ENCODE measurements at places on chromosomes 11 and 22.

DNA sequence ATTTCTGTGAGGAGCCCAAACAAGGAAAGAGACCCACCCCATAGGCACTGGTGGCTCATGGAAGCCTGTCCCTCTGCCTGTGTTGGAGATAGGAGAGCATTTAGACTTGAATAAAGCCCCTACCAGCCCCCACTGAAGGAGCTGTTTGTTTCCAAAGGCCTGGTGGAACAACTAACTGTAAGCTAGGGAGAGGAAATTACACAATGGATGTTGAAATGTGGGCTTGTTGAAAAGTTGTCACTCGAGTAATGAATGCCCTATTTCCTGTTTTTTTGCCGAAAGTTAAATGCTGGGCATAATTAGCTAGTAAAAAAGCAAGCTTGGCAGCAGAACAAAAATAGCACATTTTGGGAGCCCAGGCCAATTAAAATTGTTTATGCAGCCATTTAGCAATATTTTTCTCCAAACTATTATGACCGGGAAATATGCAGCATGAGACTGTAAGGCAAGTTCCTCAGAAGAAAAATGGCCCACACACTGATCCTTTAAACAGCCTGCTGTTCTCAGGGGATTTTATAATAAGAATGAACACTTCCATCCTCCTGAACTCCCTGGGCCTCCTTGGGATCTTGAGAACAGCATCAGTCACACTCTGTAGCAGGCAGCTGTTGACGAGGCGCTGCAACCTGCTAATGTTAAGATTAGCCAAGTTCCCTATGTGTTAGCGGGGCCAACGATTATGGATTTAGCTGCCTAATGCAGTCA is 38.6 kb upstream of the LMO2 start:
- DNase-seq, result peak; percentile 93

DNA sequence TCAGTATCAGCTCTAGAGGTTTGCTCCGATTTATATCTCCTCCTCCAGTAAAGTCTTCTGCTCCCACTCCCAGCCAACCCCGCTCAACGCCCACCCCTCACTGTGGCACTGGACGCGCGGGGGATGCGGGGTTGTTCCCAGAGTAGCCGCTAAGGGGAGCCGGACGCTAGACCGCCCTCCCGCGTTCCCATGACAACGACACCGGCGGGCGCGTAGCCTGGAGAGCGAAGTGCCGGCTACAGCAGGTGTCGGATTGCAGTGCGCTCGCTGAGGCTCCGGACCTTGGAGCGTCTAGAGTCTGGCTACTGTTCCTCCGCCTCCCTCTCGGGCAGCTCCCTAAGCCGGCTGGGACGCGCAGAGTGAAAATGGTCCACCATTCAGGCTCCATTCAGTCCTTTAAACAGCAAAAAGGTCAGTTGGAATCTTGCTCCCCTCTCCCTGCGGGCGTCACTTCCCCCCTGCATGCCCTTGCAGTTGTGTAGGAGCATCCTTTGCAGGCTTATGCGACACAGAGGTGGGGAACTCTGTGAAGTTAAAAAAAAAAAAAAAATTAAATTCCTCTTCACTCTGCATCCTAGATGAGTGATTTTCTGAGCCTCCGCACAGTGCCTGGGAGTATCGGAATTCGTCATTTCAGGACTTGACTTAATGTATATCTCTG is at the start of gene ANO3:
ANO3 (plus strand) TSS at position 220 of the 661 bp plus-strand sequence; CDS start at position 366, 146 bp downstream.
- DNase-seq, result no peak

DNA sequence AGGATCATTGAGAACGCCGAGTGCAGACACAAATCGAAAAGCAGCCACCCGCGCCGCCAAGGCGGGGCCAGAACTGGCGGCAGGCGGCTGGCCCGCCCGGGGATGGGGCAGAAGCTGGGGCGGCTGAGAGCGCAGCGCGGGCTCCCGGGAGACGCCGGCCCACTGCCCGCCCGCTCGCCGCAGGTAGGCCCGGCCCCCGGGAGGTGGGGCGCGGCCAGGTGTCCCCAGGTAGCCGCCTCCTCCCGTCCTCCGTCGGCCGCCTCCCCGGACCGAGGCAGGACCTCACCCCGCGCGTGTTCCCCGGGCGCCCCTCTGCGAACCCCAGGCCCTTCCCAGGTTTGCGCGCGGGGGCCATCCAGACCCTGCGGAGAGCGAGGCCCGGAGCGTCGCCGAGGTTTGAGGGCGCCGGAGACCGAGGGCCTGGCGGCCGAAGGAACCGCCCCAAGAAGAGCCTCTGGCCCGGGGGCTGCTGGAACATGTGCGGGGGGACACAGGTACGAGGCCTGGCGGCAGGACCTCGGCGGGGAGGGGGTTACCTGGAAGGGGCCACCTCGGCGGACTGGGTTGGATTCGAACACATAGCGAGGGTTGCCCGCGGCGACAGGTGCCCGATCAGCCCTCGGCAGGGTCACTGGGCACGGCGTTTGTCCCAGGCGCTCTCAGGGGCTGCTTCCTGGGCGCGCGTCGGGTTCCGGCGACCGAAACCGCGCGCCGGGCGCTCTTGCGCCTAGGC is at the start of gene PRRG4:
PRRG4 (plus strand) TSS at position 248 of the 733 bp plus-strand sequence. CDS start 603 bp downstream, outside the sequence.
- DNase-seq, result no peak

GRCh38 chr11:134202661-134203060 is 21.1 kb downstream of the NCAPD3 start:
- no peak for DNase-seq

- no peak for DNase-seq
Observed at GRCh38 chr11:8167796-8168195, 1.0 kb downstream of the RIC3 start.

GRCh38 chr11:47659276-47659675 is 16.9 kb upstream of the MTCH2 start:
- DNase-seq, result no peak

DNA sequence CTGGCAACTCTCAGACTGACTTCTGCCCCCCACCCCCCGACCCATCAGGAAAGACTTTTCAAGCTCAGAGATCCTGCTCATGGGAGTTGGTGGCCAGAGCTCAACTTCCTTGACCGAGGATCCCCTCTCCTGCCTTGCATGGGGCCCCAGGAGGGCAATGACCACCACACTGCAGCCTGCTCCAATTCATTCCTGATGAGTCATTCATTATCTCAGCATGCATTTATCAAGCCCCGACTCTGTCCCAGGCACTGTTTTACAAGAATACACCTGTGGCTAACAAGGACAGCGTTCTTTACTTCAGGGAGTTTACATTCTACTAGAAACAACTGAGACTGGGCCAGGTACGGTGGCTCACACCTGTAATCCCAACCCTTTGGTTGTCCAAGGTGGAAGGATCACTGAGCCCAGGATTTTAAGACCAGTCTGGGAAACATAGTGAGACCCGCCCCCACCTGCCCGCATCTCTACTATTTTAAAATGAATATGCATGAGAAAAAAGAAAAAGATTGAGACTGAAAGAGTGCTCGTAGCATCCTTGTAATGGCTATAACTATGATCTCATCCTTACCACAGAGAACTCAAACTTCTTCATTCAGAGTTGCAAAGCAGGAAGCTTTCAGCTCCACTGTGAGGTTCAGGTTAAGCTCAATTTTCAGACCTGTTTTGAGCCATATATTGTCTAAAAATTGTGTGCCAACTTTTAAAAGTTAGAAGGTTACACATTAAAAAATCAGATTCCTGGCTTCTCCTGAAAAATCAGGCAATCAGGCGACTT is 60.4 kb downstream of the FEZ1 start:
- no peak for DNase-seq

Measured in bone marrow (tissue), 2 donors.